GM04504 (cell line): ENCODE measurements at places on chromosomes 11 and 22.

DNA sequence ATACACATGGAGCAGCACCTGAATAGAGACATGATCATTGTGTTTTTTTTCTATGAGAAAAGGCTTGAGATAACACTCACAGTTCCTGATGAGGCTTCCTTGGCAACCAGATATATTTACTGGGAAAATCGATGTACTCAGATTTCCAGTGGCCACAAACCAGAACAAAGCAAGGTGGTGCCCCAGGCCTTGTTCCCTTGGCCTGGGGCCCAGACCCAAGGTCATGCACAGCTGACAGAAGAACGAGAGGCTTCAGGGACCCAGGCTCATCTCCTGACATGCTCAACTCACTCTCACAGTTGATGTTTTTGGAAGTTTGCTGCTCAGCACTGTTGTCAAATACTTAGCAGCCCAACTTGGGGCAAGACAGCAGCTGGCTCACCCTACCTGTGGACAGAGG, 281.8 kb downstream of the NTM start:
- DNase-seq = no peak

- DNase-seq = no peak
These were observed 1265.8 kb upstream of the CNTN5 start for GRCh38 chr11:97754976-97755375.

DNA sequence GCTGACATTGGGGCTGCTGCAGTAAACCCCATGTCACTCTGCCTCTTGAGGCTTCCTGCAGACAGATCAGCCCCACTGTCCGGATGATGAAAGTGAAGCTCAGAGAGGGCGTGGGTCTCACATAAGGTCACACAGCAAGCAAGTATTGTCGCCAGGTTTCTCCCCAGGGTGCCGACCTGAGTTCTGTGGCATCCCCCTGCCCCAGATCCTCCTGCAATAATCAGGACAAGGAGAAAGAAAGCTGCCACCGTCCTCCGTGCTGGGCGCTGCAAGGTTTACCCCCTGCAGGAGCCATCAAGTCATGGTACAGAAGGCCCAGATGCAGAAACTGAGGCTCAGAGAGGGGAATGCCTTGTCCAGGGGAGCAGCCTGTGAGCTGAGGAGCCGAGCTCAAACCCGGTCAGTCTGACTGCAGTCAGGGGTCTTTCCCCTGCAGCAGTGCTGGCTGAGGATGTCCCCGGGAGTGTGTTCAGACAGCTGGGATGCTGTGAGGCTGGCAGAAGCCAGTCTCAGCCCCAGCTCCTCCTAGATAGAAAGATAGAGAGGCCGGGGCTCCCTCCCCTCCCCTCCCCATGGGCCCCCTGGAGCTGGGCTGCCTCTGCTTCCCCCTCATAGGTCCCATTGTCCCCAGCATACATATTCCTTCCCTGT, 13.2 kb downstream of the EMID1 start:
- no peak for DNase-seq

DNA sequence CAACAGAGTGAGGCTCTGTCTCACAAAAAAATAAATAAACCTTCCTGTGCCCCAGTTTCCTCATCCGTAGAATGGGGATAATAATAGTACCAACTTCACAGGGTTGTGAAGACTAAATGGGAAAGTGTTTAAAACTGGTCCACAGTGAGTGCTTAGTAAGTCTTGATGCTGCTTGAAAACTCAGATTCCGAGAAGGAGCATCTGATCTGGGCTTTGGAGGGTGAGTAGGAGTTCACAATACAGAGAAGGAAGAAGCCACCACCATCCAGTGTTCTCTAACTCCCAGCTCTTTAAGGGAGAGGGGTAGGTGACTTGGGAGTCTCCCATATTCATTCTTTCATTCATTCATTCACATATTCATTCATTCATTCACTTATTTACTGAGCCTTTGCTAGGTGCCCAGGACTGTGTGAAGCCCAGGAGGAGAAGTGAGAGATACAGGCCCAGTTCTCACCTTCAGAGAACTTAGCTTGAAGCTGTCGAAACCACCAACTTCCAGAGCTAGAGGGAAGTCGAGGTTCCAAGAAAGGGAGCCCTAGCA, 17.7 kb downstream of the CYTH4 start:
- no peak for DNase-seq

GRCh38 chr11:117588166-117588810, 208.7 kb downstream of the DSCAML1 start:
- no peak for DNase-seq

- DNase-seq = no peak
These were observed 207.6 kb downstream of the BRD1 start for GRCh38 chr22:49620003-49620556.

DNA sequence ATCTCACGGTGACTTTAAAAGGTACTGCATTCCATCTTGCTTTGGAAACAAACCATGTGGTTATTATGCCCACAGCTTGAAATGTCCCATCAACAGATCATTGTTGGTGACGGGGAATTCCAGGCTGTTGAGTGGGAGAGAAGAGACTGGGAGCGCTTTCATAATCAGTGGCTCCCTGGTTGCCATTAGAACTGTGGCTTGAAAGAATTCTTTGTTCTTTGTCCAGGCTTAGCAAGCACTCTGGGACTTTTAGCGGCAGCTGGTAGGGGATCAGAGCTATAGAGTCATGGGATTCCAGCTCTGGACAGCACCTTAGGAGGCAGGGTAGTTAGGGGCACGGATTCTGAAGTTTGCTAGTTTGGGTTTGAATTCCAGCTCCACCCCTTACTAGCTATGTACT, 22.0 kb downstream of the MMP20 start:
- peak; percentile 54 for DNase-seq

DNA sequence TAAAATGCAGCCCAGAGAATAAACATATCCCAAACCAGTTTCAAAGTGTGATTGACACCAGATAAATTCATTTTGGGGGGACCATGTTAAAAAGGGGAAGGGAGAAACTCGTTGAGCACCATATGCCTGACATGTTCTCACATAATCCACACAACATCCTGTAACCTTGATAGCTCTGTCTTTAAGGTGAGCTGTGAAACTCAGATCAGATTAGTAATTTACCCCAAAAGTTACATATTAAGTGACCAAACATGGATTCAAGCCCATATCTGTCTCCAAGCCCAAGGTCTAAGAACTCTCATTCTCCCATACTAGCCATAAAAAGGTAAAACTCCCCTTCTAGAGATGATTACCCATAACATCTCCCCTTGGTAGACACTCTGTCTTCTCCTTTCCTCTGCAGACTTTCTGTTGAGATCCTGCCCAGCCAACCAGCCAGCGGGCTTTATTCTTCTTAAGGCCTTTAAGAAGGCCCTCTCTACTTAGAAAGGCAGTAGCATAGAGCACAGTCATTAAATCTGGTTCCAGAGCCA, 150.7 kb downstream of the CCDC34 start:
- no peak for DNase-seq

DNA sequence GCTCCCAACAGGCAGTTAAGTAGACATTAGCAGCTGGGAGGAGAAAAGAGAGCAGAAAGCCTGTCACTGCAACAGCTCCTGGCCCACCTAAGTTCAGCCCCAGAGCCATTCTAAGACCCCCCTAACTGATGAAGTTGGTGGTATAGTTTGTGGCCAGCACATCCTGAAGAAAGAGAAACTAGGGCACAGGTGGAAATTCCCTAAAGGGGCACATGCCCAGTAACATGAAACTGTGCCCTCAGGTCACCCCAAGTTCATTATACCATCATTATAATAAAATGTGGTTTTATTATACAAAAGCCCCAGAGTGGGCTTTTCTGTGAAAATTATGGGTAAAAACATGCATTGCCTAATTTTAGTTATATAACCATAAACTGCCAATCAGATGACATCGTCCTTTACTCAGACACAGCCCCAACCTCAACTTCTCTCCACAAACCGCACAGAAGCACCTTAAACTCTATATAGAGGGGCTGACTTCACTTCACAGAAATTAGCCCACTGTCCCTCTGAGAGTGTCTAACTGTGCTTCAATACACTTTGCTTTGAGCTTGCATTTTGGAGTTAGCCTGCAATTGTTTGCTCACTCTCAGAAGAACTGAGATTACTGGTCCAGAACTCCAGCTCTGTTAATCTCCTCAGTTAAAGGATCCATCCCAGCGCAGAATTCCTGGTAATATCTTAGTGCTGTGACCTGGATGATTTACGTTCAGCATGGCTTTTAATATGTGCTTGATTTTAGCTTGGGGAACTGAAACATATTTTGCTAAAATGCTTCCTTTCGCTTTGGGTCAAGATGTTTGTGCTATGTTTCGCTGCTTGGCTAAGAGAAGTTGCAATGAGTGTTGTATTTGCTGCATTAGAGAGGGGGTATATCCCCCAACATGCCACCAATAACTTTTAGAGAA, 1.8 kb upstream of the APOL3 start:
- no peak for DNase-seq

DNA sequence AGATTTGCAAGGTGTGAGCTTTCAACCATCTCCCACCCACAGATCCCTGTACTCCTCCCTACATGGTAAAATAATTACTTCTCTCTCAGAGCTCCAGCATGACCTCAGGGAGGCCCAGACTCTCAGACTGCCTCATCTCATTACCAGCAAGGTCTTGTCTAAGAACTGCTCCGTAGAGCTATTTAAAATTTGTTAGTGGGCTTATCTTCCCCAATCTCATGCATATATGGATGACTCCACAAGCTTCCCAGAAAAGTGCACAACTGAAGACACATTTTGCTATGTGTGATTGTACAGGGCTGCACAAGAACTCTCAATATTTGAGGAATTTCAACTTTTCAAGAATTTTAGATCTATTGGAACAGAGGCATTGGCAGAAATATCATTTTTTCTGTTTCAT, 230.3 kb downstream of the CSNK2A3 start:
- no peak for DNase-seq

GRCh38 chr11:128480665-128481064, 106.7 kb downstream of the ETS1 start:
- no peak for DNase-seq

- no peak for DNase-seq
These were observed 13.4 kb upstream of the ACR start for GRCh38 chr22:50724616-50725015.

- no peak for DNase-seq
These were observed 246.2 kb downstream of the NTM start for GRCh38 chr11:131616481-131617140.

- DNase-seq = no peak
These were observed 23.5 kb downstream of the SPATA19 start for GRCh38 chr11:133821776-133822175.
